IPS DF 19.7 (cell line): ENCODE measurements at places on chromosomes 6 and 20.

DNA sequence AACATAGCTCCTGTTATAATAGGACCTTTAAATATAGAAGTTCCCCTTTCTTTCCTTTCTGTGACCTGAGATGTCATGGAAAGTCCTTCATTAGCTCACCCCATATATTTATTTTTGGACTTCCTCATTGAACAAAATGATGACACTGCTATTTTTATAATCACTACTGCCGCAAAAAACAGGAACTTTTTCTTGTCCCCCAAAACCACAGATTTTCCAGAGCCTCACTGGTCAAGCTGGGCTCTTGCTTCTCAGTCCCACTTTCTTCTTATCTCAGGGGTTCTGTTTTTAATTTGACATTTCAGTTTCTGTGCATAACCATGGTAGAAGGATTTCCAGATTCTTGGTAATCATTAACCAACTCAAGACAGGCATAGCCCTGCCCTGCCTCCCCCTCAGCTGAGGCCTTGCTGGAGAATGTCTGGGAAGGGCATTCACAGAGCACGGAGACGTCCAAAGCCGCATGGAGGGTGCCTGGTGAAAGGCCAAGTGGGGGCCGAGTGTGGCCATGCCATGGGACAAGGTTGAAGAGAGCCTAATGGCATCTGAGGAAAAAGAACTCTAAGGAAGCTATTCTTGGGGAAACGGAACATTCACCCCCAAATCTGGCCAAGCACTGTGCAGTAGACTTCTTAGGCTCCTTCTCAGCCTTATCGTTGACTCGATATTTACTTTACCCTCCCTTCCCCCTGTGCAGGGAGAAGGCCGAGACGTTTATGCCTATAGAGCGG is 73.7 kb downstream of the EDN1 start:
- no peak for DNase-seq

DNA sequence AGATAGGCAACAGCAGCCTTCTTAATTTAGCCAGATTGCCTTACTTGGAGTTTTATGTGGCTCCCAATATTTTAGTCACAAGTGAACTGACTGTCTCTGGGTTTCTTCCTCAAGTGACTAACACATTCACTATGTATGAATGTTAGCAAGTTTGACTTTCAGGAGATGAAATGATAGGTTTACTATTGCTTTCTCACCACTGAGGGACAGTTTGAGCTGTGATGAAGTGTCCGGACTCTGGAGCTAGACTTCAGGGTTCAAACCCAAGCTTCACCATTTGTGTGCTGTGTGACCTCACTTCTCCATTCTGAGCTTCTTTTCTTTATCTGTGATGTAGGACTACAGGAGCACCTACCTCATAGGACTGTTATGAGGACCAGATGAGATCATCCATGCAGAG is 8.2 kb downstream of the DHX35 start:
- DNase-seq, result no peak

GRCh38 chr20:15317546-15318232 is 980.3 kb upstream of the FLRT3 start:
- no peak for DNase-seq

GRCh38 chr20:36538026-36538722 is 3.1 kb upstream of the MYL9 start:
- DNase-seq, result no peak

DNA sequence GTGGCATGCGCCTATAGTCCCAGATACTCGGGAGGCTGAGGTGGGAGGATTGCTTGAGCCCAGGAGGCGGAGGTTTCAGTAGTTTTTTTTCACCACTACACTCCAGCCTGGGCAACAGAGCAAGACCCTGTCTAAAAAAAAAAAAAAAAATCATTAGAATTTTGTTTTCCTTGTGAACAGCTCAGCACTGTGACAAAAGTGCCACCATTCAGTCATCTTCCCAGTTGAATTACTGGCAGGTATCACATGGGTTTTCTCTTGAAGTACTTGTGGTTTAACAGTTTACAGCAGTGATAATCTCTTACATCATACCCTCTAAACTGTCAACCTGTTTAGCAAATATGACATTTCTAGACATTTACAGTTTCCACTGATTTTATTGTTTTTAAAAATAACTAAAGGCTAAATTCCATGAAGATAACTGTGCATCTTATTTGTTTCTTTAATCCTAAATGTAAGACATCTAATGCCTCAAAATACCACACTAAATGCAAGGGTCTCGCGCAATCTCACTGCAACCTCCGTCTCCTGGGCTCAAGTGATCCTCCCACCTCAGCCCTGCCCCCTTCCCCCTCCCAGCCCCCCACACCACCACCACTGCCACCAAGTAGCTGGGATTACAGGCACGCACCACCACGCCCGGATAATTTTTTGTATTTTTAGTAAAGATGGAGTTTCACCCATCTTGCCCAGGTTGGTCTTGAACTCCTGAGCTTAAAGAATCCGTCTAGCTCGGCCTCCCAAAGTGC is 7.0 kb downstream of the TRPC4AP start:
- no peak for DNase-seq

- no peak for DNase-seq
Observed at GRCh38 chr20:19603376-19603750, 154.7 kb upstream of the RIN2 start.

DNA sequence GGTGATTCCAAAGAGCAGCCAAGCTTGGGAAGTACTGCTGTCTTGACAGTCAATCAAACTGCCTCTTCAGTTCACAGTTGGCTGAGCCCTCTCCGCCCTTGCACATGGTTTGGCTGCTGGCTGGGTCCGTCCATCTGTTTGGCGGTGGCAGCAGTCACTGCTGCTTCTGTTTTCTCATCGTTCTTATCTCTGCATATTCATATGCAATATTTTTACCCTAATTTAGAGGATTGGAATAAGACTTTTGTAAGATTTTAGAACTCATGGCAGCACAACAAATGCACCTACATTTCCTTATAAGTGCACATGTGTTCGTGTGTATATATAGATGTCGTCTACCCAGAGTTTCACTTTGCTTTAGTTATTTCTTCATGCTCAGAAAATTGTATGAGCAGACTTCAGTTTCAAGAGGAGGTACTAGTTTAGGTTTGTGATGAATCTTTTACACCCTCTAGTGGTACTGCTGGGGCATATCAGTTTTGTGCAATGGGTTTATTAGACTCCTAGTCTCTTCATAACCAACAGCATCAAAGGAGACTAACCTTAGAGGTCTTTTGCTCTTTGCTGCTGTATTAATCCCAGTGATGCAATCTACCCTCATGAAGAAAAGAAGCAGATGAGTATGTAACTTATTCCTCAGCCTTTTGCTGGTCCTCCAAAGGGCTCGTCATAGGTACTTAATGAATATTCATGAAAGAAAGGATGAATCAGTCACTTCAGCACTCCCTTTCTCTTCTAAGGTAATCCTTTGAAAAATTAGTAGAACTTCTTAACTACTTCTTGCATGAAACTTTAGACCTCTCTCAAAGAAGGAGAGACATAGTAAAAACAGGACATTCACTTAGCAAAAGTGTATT is 44.3 kb downstream of the KHDC1L start:
- no peak for DNase-seq

DNA sequence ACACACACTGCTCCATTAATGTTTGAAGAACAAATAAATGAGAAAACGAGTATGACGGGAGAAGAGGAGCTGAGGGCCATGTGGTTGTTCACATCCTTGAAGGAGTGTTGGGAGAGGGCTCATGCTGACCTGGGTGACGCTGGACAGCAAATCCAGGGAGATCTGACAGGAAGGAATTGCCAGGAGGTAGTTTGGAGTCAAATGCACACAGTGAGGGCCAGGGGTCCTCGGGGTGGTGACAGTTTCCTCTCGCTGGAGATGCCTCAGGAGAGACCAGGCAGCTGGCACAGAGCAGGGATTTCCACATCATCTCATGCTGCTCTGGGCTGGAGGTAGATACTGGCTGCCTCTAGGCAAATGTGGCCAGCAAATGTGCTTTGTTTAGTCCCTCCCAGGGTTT is 2.0 kb upstream of the TMEM181 start:
- no peak for DNase-seq

GRCh38 chr6:54801669-54802068 is 44.9 kb upstream of the FAM83B start:
- DNase-seq, result no peak

GRCh38 chr6:36907781-36908180 is 22.0 kb downstream of the C6orf89 start:
- DNase-seq, result no peak

GRCh38 chr20:57218489-57218888 is 48.0 kb downstream of the BMP7 start:
- DNase-seq, result no peak

- DNase-seq, result no peak
Observed at GRCh38 chr20:57407541-57407956, 16.4 kb downstream of the RBM38 start.

DNA sequence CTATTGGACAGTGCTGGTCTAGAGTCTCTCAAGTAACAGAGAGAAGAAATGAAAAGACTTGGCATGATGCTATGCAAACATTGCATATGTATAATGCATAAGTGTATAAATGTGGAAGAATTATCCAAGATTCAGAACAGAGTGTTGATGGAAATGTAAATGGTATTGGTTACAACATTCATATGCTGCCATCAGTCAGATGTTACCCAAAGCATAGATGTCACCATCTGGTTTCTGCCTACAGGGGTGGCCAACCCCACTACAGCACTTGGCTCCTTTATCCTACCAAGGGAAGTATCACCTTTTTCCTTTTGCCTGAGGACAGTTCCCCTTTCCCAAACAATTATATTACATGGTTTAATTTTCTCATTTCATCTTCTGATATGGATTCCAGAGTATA is 11.9 kb downstream of the POPDC3 start:
- no peak for DNase-seq

- no peak for DNase-seq
Observed at GRCh38 chr6:24455061-24455460, 34.3 kb downstream of the GPLD1 start.
